ENCODE measurements at places on chromosomes 2 and 18. TPM values are rescaled to one million over a fixed set of nuclear protein-coding genes. Genes with fewer than 3 reads are reported as not detected.

DNA sequence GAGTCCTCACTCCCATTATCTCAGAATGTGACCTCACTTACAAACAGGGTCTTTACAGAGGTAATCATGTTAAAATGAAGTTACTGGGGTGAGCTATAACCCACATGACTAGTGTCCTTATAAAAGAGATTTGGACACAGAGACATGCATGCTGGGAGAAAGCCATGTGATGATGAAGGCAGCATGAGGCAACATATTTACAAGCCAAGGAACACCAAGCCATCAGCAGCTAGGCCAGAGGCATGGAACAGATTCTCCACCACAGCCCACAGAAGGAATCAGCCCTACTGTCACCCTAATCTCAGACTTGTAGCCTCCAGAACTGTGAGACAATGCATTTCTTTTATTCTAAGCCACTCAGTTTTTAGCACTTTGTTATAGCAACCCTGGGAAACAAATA is 171.9 kb downstream of the EN1 start:
- H3K27me3 ChIP-seq, result no peaks in the 10 kb centered on the region
- H3K4me3 ChIP-seq, result no peak overlapping the region
- H3K27ac ChIP-seq, result no peak overlapping the region
- no peak for DNase-seq
- no peaks in the 10 kb centered on the region for H3K4me1 ChIP-seq

- no peaks in the 10 kb centered on the region for H3K4me1 ChIP-seq
- no peaks in the 10 kb centered on the region for H3K27me3 ChIP-seq
- H3K4me3 ChIP-seq, result no peak overlapping the region
- no peak for DNase-seq
- no peaks in the 10 kb centered on the region for H3K36me3 ChIP-seq
- no peak overlapping the region for H3K27ac ChIP-seq
Measured at GRCh38 chr18:78713069-78713468, 266.5 kb upstream of the SALL3 start.

- no peaks in the 10 kb centered on the region for H3K4me1 ChIP-seq
- no peak for DNase-seq
- no peaks in the 10 kb centered on the region for H3K27me3 ChIP-seq
Measured at GRCh38 chr18:63107171-63107845, 212.3 kb downstream of the BCL2 start.

Gene RAB6C
- not detected for total RNA-seq

Gene NAT8
- not detected for total RNA-seq
